ENCODE measurements at places on chromosomes 1 and 21.

GRCh38 chr1:40422630-40423263 is 27.5 kb upstream of the ZFP69B start:
- DNase-seq: no peak

- no peak for DNase-seq
Measured at GRCh38 chr1:47656719-47657685, 219.2 kb downstream of the FOXD2 start.

GRCh38 chr1:51557168-51557567 is 38.1 kb upstream of the EPS15 start:
- DNase-seq: no peak

DNA sequence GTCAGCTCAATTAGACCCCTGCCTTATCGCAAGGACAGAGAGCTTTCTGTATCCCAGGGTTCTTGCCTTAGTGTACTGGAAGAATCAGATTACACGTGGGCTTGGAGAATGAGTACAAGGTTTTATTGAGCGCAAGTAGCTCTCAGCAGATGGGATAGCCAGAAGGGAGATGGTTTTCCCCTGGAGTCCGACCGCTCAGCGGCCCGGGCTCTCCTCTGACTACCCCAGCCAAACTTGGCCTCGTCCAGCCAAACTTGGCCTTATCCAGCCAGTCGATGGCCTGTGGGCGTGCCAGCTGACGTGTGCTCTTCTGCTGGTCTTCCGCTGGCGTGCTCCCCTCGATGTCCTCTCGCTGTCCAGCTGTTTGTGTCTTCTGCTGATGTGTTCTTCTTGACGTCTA is 136.9 kb downstream of the SYT14 start:
- DNase-seq: no peak

DNA sequence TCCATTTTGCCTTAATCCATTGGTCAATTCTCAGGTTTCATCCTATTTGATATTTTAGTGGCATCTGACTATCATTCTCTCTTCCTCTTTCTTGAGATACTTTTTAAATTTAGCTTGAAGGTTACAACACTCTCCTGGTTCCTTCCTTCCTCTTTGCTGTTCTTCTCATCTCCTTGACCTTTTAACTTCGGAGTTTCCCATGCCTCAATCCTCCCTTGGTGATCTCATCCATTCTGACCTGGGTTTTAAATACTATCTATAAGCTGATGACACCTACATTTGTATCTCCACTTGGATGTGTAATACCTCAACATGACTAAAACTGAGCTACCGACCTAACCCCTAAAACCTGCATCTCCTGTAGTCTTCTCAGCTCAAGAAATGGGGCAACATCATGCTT is 4.8 kb upstream of the ZNF687 start:
- DNase-seq: no peak

- DNase-seq: no peak
Measured at GRCh38 chr21:21963911-21964310, 965.7 kb downstream of the NCAM2 start.

- DNase-seq: no peak
Measured at GRCh38 chr21:33286600-33287456, 20.7 kb downstream of the IL10RB start.

DNA sequence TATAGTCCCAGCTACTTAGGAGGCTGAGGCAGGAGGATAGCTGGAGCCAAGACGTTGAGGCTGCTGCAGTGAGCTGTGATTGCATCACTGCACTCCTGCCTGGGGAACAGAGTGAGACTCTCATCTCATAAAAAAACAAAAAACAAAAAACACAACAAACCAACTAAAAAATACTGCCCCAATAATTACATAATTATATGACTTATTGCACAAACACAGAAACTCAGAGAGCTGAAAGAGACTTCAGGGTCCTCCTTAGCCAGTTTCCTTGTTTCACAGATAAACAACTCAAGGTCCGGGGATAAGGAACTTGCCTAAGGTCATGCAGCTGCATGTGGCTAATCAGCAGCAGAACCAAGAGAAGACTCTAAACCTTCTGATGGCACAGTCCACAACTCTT is 11.9 kb downstream of the EXTL2 start:
- DNase-seq: no peak

DNA sequence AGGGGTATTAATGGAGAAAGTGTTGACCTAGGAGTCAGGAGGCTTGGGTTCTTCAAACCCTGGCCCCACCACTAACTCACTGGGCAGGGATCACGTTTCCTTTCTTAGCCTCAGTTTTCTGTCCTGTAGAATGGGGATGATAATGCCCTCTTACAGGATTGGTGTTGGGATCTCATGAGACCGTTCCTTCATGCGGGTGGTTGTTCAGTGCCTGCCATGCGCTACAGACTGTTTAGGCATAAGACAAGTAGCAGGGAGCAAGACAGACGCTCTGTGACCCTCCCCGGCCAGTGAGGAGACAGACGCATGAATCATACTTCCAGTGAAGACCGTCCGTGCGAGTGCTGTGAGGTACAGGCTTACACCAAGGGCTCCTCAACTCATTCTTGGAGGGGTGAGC is 81.7 kb downstream of the MAN1C1 start:
- DNase-seq: no peak

DNA sequence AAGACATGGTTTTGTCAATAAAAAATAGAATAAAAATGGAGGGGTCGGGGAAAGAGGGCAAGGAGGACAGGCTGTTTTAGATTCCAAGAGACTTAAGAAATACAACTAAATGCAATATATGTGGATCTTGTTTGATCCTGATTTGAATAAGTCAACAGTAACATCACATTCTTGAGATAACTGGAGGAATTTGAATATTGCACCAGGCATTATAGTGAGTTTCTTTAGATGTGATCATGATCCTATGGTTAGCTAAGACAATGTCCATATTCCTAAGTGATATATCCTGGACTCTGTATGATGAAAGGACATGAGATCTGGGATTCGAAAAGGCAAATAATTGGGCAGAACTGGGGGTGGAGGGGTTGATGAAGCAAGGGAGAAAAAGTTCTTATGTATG is 311.8 kb downstream of the PLPP3 start:
- no peak for DNase-seq

- DNase-seq: no peak
Measured at GRCh38 chr1:182476625-182477024, 26.7 kb downstream of the RGSL1 start.

GRCh38 chr1:232904566-232904965 is 45.8 kb upstream of the NTPCR start:
- DNase-seq: no peak

DNA sequence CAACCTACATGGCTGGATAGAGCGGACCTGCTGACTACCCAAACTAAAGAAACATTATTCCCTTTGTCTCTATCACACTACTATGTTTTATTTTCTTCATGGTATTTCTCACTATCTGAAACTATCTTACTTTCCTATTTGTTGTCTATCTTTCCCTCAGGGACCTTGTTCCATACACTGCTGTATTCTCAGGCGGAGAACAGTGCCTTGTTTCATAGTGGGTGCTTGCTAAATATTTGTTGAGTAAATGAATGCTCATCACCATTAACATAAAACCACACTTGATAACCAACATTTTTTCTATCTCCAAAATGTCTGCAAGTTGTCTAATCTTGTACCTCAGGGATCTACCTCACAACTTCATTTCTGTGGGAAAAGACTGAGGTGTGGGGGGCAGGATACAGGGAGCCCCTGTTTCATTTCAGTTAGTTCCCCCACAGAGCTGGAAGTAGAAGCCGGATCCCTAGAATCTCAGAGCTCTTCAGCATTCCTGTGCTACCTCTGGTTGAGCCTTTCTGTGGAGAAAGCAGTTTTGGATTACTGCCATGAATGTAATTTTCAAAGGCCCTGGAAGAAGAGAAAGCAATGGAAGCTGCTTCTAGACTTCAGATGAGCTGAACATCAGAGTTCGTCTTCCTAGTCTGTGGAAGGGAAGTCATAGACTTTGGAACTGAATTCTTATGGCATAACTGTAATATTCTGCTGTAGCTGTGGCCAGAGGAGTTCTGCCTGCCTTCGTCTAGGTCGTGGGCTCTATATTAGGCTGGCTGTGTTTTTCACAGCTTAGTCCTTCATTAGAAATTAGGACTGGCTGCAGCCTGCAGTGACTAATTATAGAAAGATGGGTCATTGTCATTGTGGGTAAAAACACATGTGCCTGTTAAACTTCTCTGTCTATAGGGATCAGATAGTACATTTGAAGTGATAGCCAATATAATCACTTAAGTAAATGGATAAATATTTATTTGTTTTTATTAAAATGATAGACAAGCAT is 293.2 kb upstream of the SGIP1 start:
- DNase-seq: no peak

GRCh38 chr1:247908766-247909165 is 11.3 kb upstream of the OR2T8 start:
- DNase-seq: no peak

DNA sequence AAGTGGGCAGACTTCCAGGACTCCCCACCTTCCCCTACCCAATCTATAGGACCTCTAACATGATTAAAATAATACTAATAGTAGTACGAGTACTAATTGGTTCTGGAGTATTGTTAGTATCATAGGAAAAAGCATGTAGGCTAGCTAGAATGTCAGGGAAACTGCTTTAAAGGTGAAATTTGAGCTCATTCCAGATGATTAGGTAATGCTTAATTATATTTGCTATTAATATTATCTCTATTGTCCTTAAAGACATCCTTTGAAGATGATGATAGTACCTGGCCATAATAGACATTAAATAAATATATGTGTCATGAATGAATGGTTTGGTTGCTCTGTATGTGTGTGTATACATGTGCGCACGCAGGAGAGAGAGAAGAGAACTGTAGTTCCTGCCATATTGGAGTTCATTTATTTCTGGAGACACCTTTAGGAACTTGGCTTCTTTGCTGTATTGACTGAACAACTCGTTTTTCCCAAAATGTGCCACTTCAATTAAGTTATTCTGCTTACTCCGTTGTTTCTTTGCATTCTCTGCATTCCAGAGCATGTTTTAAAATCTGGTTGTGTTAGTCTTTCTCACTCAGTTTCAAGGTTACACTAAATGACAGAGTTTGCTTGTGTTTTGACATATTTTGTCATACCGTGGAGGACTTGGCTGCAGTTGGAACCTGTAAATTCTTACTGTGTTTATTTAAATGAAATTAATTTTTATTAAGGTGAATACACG is 117.1 kb downstream of the OSBPL9 start:
- no peak for DNase-seq

GRCh38 chr1:184368354-184368753 is 18.5 kb upstream of the C1orf21 start:
- no peak for DNase-seq

DNA sequence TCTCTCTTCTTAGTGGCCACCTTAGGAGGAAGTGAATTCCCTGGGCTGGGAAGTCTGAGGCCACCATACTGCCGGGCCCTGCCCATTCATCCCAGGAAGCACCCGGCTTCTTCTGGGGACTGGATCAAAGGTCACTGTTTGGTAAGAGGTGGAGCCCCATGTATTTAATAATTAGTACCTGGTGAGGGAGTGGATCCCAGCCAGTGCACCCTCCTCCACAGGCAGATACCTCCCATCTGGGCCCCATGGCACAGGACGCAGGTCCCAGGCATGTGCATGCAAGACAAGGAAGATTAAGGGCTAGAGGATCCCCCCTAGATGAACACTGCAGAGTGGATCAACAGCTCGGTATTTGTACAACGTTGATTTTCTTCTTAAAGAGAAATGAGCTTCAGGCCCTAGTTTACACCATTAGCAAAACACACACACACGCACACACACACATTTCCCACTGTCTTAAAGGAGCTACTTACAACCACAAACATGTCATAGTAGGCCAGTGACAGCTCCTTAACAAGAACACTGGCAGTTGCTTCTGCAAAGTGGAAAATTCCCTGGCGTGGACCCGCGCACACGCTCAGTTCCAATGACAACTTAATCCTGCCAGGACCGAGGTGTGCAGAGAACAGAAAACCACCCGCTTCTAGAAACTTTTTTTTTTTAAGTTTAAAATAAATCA is 90.7 kb downstream of the MRPL37 start:
- DNase-seq: no peak

- no peak for DNase-seq
Measured at GRCh38 chr1:91526496-91526895, 25.8 kb downstream of the CDC7 start.

DNA sequence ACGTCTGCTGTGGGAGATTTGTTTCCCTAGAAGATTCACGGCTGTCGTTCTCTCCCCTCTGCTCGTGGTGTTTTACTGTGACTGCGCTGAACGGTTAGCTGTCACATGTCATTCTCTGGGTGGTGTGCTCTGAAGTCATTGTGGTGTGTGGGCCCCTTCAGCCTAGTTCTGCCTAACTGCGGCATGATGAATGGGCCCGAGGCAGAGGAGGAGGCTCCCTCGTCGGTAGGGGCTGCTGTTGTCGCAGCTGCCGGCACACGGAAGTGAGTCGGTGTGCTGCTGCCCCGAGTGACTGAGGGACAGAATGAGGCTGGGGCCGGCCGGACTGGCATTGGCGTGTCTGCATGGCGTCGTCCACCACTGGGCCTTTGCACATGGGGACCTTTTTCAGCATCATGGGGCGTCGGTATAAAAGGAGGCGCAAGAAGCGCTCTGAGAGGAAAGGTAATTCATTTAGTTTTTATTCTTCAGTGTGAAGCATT is 77.9 kb downstream of the ADARB1 start:
- DNase-seq: no peak

DNA sequence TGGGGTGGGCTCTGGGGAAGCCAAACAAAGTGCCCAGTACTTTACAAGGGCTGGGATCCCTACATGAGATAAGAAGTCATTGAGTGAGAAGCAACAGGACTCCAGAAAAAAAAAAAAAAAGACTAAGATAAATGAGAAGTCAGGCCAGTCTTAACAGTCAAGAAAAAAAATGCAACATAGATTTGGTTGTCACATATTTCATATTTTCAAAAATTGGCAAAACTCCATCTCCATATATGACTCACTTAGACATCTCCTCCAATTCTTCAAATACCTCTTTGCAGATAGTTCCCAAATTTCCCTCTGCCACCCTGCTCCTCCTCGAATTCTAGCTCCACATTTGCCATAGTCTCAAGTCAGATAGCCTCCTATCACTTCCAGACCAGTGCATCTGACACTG is 20.9 kb upstream of the SIPA1L2 start:
- DNase-seq: no peak

GRCh38 chr1:204742676-204743251 is 57.2 kb upstream of the LRRN2 start:
- no peak for DNase-seq

DNA sequence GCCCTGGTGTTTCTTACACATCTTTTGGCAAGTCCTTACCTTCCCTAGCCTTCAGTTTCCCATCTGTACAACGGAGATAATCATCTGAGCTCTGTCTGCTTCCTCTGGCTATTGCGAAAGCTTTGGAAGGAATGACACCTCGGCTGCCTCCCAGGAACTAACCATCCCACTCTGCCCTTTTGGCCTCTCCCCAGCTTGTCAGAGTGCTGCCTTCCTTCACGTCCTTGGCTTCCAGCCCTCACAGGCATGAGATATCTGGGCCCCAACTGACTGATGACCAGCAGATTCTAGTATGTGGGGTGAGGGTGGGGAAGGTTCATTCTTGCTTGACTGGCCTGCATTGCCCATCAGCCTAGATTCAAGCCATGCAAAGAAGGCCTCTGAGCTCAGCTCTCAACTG is 253.1 kb upstream of the FGGY start:
- DNase-seq: no peak
